ENCODE measurements at places on chromosomes 3 and 15.
A peak's percentile ranks its signal among the peaks of the same experiment; 100 is the strongest.

- peak; percentile 20 for DNase-seq
Measured at GRCh38 chr15:90191794-90192509, 9.2 kb upstream of the SEMA4B start.

- no peak for DNase-seq
Measured at GRCh38 chr3:154188846-154189245, 67.7 kb downstream of the ARHGEF26 start.

- peak; percentile 71 for DNase-seq
Measured at GRCh38 chr3:39291903-39292329, 12.1 kb upstream of the CX3CR1 start.

DNA sequence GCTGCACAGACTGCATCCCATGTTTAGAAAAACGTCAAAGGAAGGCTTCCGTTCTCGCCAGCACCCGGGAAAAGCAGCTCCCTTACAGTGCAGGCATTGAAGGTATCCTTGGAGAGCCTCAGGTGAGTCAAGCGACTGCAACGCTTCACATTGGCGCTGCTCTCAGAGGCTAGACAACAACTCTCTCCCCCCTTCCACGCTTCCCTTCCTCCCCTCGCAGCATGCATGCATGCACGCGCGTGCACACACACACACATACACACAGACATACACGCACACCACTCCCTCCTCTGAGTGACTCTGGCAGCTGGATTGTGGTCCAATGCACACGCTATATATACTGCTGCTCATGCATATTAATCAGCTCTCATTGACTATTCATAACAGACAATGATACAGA is 191.1 kb downstream of the PDZRN3 start:
- no peak for DNase-seq

DNA sequence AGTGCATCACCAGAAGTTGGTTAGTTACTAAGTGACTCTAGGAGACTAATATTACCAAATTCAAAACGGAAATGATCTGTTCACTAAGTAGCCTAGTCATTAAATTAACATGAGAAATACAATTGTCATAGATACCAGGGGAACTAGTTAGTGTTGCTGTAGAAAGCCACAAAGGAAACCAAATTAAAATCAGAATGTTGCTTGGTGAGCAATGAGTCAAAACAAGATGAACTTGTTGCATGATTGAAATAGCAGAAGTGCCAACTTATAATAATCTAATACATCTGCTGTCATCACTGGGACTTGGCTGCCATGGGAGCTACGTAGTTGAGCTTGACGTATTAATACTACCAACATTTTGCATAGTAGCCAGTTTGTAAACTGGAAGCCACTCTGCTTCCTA is 458.1 kb downstream of the DIPK2A start:
- no peak for DNase-seq

DNA sequence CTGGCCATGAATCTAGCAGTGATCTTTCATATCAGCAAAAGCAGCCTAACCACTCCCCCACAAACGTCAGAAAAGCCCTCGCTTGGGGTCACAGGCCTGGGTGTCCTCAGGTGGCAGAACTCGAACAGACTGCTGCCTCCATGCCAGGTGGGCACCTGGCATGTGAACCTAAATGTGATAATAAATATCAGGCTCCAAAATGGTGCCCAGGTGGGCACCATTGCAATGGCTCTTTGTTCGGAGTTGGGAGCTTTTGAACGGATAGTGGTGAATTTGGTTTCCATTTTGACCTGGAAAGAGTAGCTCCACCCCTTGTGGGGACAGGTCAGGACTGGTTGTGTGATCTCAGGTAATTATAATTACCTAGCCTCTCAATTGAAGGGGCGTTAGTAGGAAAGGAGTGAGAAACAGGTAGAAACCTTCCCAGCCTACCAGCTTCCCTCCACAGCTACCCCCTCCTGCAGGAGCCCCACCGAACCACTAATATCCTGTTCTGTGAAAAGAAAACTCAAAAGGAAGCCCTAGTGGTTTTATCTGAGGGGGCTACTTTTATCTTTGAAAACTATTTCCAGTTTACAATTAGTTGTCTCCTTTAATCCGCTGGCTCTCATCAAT is 18.1 kb downstream of the MYO1E start:
- no peak for DNase-seq

GRCh38 chr3:177144922-177145321 is 52.4 kb downstream of the TBL1XR1 start:
- DNase-seq, result no peak

DNA sequence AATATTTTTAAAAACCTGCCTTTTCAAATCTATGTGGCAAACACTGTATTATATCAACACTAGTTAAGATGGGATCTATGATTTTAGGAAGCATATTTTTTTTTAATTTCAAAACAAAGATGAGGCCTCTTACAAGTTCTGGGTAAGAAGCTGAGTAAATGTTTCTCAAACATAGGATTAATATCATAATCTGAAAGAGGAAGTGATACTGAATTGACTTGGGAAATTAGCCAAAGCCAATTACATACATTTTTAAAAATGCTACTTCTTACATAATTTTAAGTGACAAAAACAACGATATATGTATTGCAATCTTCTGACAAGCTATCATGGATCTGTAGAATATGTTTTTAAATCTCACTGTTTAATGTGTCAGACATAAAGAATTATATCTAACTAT is 135.1 kb upstream of the UBP1 start:
- DNase-seq, result no peak

- DNase-seq, result no peak
Measured at GRCh38 chr15:42285034-42285433, 11.8 kb upstream of the TMEM87A start.

- no peak for DNase-seq
Measured at GRCh38 chr15:91534235-91534634, 319.3 kb upstream of the SLCO3A1 start.

DNA sequence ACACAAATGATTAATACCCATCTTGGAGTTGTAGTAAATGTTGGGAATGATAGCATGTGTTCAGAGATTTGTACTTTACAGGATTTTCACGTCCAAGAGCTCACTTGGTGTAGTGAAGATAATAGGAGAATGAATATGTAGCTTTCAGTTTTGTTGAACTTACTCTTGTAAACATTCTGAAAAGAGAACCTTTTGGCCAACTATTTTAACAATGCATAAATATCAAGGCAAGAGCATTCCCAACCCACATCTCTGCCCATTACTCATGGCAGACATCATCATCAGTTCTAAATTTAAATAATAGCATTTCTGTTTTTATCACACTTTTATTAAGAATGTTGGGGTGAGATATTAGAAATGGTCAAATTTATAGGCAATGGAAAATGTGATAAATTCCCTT is 465.2 kb upstream of the TPRG1 start:
- no peak for DNase-seq

GRCh38 chr3:128917291-128917690 is 37.9 kb downstream of the ACAD9 start:
- no peak for DNase-seq

GRCh38 chr15:66019826-66020398 is 150.6 kb downstream of the RAB11A start:
- DNase-seq, result no peak

DNA sequence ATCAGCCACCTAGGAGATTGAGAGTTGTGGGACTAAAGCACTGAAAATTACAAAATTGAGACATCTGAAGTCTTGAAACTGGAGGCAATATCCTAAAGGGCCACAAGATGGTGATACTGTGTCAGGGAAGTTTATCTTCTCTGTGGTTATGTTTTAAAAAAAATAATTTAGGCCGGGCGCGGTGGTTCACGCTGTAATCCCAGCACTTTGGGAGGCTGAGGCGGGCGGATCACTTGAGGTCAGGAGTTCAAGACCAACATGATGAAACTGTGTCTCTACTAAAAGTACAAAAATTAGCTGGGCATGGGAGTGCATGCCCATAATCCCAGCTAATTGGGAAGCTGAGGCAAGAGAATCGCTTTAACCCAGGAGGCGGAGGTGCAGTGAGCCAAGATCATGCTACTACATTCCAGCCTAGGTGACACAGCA is 17.9 kb upstream of the NIT2 start:
- peak; percentile 13 for DNase-seq

DNA sequence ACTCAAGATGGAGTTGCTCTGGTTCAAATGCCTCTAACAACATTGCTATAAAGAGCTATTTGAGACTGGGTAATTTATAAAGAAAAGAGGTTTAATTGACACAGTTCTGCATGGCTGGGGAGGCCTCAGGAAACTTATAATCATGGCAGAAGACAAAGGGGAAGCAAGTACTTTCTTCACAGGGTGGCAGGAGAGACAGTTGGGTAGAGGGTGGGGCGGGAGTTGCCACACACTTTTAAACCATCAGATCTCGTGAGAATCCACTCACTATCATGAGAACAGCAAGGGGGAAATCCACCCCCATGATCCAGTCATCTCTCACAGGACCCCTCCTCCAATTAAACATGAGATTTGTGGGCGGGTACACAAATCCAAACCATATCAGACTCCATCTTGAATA is 30.7 kb downstream of the MAP2K5 start:
- no peak for DNase-seq

- DNase-seq, result no peak
Measured at GRCh38 chr15:101296418-101297405, 1.7 kb upstream of the SNRPA1 start.

DNA sequence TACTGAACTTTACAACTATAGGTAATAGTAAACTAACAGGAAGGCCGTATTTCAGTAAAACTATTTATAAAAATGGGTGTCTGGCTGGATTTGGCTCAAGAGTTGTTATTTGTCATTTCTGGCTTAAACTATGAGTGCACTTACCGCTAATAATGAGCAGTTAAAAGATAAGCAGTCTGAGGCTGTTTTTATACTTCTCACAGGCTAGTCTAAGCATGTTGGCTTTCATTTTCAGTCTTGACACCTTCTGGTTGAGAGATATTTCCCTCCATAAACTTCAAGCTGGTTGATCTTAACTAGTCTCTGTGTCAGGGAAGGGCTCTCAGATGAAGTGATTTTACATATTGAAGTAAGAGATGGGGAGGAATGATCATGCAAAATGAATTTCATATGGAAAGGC is 96.1 kb downstream of the RSRC1 start:
- DNase-seq, result no peak

All from activated CD4-positive, alpha-beta T cell treated with anti-CD3 and anti-CD28 coated beads, Interleukin-2, amount 50 U/mL, for 1 hour (primary cell).